ENCODE measurements at places on chromosomes 4 and X. TPM values are rescaled to one million over a fixed set of nuclear protein-coding genes. Genes with fewer than 3 reads are reported as not detected.

The HNRNPD gene
- 41.1 TPM for polyA plus RNA-seq

DNA sequence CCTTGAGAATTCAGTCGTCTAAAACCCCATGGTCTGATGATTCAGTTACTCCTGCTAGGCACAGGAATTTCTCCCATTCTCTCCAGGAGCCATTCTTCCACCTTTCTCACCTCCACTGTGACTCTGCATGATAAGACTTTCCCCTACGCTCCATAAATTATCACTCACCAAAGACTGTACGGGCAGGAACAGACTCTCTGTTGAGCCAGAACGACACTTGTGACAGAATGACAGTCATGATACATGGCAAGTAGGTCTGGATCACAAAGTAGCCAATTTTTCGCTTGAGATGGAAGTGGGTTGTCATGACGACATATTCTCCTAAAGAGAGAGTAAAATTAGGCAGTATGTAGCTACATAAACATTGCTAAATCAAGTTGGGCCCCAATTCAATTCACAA is 59.1 kb upstream of the MAGEA10 start:
- no peak for DNase-seq

DNA sequence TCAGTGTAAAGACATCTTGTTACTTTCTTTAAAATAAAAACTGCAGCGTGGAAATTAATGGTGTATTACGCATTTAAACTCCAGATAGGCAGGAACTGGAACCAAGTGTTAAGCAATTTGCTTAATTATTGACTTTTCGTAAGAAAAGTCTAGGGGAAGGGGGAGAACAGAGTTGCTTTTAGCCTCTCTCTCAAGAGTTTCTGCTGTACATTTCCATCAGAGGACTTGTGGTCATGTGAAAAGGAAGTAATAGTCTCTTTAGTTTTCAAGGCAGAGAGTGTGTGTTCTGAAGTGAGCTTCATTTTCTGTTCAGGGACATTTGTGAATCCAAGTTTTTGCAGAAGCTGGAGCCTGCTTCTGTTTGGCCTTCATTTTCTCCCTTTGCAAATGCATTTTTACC is 127.2 kb downstream of the UBE2K start:
- DNase-seq: no peak

DNA sequence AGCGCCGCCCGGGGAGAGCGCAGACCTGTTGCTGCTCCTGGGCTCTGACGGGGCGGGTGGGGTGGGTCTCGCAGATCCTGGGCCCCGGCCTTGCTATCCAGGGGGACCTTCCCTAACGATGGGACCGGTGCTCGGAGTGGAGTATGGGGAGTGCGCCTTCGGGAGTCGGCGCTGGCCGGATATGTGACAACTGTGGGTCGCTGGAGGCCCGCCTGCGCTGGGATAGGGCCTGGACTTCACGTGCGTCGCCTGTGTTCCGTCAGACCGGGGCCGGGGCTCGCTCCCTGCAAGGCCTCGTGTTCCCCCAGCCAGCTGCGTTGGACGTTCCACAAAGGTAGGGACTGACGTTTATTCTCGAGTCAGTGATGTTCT is 1.3 kb downstream of the TBL1X start:
- DNase-seq: no peak

GRCh38 chr4:44670506-44671199 is 7.6 kb upstream of the GUF1 start:
- DNase-seq: no peak

The PLAC1 gene
- 0.43 TPM for polyA plus RNA-seq

GRCh38 chr4:57445686-57446085 is 335.5 kb upstream of the IGFBP7 start:
- no peak for DNase-seq

DNA sequence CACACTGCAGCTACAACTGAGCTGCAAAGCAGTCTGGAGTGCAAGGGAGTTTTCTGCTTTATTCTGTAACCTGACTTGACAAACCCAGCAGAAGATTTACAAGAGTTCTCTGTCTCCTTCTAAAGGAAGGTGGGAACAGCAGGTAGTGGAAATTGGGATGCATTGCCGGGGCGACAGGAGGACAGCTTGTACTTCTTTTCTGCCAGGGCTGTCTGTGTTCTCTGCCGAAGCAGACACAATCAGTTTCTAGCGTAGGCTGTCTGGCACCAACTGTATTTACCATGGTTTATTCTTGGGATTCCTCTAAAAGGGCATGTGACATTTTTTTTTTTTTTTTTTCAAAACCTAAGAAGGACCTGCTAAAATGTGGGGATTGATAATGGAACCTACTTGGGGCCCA is 190.8 kb upstream of the GK2 start:
- no peak for DNase-seq

- no peak for DNase-seq
These were observed 31.6 kb upstream of the IRAK1 start for GRCh38 chrX:154051201-154051810.

GRCh38 chr4:70743731-70744130 is 22.0 kb downstream of the RUFY3 start:
- DNase-seq: no peak

The CXCL5 gene
- 0.18 TPM for polyA plus RNA-seq

The PPP1R2C gene
- not detected for polyA plus RNA-seq

- no peak for DNase-seq
These were observed 816 bp downstream of the EREG start for GRCh38 chr4:74365761-74366160.

DNA sequence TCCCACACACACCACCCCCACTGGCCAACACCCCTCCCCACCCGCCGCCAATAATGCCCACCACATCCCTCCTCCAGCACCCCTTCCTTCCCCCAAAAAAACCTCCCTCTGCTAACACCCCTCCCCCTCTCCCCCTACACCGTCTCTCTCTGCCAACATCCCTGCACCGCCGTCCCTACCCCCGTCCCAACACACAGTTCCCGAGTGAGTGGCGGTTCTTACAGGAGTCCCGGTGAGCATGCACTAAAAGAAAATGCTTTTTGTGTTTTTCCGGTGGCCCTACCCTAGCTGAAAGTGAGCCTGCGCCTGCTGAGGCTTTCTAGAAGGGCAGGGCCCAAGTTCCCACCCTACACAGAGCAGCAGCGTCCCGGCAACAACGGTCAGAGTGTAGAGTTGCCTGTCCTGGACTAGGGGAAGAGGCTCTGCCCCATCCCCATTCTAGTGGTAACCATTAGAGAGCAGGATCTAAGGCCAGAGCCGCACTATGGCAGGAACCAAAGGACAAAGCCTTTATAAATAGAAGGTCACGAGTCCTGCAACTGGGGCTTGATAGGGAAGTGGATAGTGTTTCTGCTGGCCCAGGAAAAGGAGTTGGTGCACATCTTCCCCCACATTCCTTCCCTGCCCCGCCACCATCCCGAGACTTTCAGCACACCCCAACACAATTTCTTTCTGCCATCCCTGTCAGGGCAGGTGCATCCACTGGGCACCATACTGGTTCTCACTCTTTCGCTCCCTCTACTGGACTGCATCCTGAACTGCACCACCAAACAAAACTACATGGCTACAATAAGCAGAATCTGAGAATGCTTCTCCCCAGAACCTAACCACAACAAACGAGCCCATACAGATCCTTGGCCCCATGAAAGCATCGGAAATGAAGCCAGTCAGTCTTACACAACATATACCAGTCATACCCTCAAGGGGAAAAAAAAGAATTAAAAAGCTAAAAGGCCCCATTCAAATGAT is 78.1 kb upstream of the PAGE3 start:
- DNase-seq: no peak

The ITM2A gene
- not detected for polyA plus RNA-seq

DNA sequence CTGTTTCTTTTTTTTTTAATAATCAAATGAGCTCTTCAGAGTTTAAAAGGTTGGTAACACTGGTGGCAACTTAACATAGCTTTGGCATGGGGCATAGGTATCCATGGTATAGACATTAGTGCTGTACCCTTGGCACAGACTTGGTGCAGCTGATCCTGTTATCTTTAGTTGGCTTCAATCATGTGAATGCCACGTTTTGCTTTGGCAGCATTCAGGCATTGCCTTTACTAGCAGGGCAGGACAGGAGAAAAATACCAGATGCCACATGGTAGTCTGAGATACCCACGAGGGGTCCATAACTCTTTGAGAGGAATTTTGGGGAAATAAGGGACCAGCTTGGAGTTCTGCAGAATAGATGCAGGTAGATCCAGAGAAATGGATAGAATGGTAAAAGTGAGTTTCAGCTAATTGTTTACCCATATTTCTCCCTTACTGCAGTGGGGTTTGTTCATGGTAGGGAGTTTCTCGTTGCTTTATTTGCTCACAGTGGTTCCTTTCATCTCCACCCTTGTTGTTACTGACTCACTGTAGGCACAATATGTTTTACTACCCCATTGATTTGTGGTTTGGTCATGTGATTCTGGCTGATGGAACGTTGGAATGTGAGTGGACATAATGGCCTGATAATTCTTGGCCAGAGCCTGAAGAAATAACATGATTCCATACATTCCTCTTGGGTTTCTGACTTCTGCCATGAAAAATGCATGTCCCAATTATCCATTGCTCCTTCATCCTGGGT is 342.7 kb downstream of the GLUD2 start:
- DNase-seq: no peak

DNA sequence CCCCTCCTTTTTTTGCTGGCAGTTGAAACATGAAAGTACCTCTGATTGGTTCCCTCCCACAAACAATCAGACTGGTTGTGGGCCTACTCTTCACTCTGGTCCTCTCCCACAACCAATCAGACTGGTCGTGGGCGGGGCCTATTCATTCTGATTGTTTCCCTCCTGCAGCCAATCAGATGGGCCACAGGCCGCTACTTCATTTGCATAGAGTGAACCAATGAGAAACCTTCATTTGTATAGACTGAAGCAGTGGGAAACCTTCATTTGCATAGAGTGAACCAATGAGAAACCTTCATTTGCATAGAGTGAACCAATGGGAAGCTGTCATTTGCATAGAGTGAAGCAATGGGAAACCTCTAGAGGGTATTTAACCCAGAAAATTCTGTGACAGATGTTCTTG is 55.2 kb downstream of the TRMT44 start:
- DNase-seq: no peak

- peak; percentile 19 for DNase-seq
These were observed 91.2 kb upstream of the C1QTNF7 start for GRCh38 chr4:15336410-15337167.

The SPANXN3 gene
- polyA plus RNA-seq: not detected

The PASD1 gene
- not detected for polyA plus RNA-seq

The EGFL6 gene
- not detected for polyA plus RNA-seq
